Suprapubic skin (tissue), 4 donors: ENCODE measurements at places on chromosomes 16 and 17. TPM values are rescaled to one million over a fixed set of nuclear protein-coding genes. Genes with fewer than 3 reads are reported as not detected.

DNA sequence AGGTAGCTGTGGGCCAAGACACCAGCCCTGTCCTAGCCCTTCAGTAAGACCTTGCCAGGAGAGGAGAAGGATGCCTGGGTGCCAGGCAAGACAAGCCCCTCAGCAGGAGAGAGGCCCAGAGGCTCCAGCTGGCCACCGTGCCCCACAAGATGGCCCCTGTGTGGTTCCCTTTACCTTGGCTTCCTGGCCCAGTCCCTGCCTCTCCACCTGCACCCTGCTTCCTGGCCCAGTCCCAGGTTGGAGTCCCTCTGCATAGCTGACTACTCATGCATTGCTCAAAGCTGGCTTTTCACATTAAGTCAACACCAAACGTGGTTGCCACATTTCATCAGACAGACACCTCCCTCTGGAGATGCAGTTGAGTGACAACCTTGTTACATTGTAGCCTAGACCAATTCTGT is 4.0 kb downstream of the SYNGR3 start:
- DNase-seq: no peak

DNA sequence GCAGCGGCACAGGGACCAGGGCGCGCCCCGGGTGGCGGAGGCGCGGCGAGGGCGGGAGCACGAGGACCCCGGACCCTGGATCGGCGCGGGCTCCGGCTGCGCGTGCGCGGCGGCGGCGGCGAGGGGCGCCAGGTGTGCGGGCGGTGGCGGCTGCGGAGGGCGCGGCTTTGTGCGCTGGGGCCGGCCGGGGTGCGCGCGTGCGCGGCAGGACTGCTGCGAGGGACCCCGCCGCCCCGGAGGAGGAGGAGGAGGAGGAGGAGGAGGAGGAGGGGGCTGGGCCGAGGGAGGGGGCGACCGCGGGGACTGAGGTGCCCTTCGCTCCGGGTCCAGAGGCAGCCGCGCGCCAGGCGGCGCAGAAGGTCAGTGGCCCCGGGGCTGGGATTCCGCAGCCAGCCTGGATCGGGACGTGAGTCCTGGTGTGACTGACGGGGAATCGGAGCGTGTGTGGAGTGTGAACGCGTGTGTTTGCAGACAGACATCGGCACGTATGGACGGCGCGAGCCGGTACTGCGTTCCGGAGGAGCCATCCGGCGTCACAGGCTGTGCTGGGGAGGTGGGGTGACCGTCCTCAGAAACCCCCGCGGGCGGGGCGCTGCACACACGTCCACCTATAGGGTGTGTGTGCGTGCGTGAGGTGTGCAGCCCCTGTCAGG is 19.5 kb upstream of the RAP1GAP2 start:
- DNase-seq: no peak

- DNase-seq: no peak
Measured at GRCh38 chr17:2237950-2238349, 65.6 kb downstream of the SMG6 start.

GRCh38 chr17:82299452-82299851 is 18.0 kb downstream of the CD7 start:
- no peak for DNase-seq

GRCh38 chr17:50308666-50309065 is 34.4 kb downstream of the TMEM92 start:
- no peak for DNase-seq

DNA sequence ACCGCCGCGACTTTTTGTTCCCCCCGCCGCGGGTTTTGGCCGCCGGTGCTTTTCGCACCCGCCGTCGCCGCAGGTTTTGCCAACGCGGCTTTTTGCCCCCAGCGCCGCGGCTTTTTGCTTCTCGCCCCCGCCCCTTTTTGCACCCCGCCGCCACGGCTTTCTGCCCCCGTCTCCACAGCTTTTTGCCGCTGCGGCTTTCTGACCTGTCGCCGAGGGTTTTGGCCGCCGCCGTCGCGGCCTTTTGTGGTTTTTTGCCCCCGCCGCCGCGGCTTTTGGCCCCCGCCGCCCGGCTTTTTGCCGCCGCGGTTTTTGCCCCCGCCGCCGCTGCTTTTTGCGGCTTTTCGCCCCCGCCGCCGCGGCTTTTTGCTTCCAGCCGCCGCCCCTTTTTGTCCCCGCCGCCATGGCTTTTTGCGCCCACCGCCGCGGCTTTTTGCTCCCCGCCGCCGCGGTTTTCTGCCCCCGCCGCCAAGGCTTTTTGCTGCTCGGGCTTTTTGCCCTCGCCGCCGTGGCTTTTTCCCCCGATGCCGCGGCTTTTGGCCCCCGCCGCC is 151.1 kb downstream of the KCNJ18 start:
- DNase-seq: no peak

- DNase-seq: no peak
Measured at GRCh38 chr17:49589577-49589927, 13.9 kb downstream of the NXPH3 start.

DNA sequence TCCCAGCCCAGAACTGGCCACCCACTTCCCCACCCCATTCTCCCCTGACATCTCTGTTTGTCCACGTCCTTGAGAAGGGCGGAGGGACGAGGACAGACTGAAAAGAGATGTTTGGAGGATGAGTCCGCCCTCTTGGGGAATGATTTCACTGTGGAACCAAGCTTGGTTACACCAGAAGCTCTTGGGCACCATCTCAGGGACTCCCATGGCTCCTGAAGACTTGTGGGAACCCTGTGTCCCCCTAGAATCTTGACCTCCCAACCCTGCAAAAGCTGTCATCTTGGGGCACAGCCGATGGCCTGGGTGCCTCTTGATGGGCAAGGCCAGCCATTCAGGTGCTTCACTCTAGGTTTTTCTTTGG is 25.9 kb upstream of the LITAF start:
- no peak for DNase-seq

GRCh38 chr16:84180519-84181140 is 6.2 kb downstream of the TAF1C start:
- no peak for DNase-seq

DNA sequence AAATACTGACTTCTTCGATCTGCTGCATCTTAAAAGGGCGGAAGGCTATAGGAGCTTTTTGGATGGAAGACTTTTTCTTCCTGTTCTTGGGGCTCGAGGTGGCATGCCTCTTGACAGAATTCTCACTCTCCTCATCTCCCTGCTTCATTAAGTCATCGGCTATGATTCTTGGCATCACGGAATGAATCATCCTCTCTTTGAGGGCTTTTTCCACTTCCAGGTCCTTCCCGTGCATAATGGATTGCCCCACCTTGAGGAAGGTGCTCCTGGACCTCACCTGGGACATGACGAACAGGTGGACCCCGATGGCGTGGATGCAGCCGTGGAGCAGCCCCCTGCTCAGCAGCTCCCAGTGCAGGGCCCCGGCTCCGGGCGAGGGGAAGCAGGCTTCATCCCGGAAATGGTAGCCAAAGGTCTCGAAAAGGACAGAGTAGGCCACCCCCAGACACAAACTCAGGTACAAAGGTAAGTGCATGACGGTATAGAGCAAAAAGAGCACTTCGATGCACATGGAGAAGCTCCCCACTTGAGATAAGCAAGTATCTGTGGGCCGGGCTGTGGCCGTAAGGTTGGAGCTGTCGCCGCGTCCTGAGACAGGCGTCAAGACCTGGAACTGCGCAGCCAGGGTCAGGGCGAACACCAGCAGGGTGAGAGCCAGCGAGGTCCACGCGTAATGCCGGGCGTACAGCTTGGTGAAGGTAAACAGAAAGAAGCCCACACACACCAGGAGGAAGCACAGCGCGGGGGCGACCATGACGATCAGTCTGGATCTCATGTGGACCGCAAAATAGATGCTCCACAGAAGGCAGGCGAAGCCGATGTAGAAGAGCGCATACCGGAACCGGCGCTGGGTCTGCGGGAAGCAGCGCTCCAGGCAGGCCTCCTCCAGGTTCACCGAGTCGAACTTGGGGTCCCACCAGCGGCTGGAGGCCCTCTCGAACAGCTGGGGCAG is 1.7 kb downstream of the ADCY9 start:
- DNase-seq: no peak

Gene CACNG5
- total RNA-seq: not detected

Gene CACNG4
- total RNA-seq: 0.49 TPM

Gene LYRM1
- total RNA-seq: 30.3 TPM

Gene SRP68
- 60.3 TPM for total RNA-seq

Gene TTYH2
- total RNA-seq: 7.6 TPM

Gene ATAD5
- total RNA-seq: 4.0 TPM

Gene KAT8
- total RNA-seq: 62.3 TPM

Gene SECTM1
- total RNA-seq: 20.3 TPM

Gene NOG
- not detected for total RNA-seq

Gene SRSF2
- 197 TPM for total RNA-seq

Gene CHST5
- total RNA-seq: not detected
